CD4-positive, alpha-beta T cell treated with Interleukin-10 for 1 hour (primary cell): ENCODE measurements at places on chromosomes 12 and 14.
A peak's percentile ranks its signal among the peaks of the same experiment; 100 is the strongest.

- no peak for DNase-seq
These were observed 439 bp downstream of the GOLGA5 start for GRCh38 chr14:92794547-92794941.

DNA sequence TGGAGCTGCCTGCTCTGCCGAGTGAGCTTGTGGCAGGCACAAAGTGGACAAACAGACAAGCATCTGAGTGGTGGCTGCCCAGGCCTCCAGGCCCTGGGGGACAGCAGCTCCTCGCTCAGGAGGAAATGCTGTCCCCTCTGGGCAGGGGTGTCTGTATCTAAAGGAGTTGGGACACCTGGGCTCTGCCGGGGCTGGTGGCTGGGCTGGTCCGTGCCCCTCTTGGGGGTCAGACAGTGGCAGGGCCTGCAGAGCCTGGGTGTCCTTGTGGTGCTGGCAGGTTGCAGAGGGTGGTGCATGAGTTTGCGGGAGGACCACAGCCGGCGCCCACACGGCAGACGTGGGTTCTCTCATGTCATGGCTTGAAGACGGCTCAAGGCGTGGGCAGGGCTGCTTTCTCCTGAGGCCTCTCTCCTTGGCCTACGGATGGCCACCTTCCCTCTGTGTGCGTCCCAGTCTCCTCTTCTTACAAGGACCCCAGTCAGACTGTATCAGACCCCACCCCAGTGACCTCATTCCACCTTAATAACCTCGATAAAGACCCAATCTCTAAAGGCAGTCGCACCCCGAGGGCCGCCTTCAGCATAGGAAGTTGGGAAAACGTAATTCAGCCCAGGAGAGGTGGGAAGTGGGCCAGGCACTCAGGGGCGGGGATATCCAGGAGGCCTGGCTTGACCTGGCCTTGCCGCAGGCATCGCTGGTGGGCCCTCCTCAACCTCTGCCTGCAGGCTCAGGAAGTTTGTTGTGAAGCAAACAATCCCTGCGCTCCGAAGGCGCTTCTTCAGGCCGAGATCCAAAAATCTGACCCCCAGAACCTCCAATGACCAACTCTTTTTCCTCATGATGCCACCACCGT, 110.0 kb downstream of the KIF26A start:
- no peak for DNase-seq

DNA sequence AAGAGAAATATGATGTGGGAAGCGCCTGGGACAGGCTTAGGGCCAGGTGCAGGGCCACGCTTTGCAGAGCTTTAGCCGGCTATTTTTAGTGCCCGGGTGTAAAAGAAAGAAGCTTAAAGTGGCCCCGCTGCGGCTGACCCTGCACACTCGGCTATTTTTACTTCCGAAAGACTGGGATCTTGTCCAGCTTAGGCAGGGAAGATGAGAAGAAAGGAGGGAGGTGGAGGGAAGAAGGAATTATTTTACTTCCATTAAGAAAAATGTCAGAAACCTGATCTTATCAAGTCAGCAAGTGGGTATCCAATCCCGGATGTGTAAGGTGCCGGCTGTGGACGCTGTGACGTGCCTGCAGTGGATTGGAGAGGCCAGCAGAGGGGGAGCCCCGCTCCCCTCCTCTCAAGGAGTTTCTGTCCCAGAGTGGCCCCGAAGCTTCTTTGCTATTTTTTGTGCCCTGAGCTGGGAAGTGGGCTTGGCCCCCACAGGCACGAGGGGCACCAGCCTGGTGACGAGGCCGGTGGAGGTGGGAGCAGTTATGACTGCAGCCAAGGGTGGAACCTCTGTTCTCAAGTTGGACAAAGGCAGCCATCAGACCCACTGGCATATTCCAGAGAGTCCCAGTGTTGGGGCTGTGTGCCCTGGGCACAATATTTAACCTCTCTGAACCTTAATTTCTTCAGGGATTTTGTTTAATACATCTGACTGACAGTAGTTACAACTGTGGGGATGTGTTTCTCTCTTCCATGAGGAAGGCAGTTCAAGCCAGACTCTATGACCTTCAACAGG, 97.7 kb downstream of the ESRRB start:
- DNase-seq, result no peak

- peak; percentile 43 for DNase-seq
These were observed 2.6 kb upstream of the WNT10B start for GRCh38 chr12:48973941-48974673.

GRCh38 chr12:52126050-52126604, 46.6 kb downstream of the SMIM41 start:
- DNase-seq, result no peak

DNA sequence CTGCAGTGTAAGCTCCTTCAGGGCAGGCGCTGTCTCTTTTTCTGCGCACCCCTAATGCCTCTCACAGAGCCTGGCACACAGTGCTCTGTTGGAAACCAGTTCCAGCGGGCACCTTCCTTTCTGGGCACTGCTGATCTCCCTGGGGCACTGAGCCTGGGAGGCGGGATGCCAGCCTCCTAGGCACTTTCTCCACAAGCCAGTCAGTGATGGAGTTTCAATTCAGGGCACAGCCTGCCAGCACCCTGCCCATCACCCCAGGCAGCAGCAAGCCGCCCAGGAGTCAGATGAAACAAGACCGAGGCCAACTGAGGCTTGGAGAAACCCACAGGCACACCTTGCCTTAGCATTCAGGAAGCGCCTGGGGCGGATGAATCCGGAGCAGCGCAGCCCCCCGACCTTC, 5.7 kb upstream of the CTDSP2 start:
- no peak for DNase-seq

DNA sequence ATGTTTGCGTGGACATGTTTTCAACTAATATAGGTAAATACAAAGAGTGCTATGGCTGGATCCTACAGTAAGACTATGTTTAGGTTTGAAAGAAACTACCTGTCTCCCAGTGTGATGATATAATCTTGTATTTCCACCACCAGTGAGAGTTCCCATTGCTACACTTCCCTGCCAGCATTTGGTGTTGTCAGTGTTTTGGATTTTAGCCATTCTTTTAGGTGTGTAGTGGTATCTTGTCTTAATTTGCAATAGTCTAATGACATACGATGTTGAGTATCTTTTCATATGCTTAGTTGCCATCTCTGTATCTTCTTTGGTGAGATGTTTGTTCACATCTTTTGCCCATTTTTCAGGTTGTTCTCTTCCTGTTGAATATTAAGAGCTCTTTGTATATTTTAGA, 103.5 kb downstream of the RALGAPA1 start:
- no peak for DNase-seq

- no peak for DNase-seq
These were observed 26.8 kb downstream of the GNPTAB start for GRCh38 chr12:101803978-101804377.

GRCh38 chr14:95300002-95300696, 19.6 kb downstream of the CLMN start:
- DNase-seq, result no peak

DNA sequence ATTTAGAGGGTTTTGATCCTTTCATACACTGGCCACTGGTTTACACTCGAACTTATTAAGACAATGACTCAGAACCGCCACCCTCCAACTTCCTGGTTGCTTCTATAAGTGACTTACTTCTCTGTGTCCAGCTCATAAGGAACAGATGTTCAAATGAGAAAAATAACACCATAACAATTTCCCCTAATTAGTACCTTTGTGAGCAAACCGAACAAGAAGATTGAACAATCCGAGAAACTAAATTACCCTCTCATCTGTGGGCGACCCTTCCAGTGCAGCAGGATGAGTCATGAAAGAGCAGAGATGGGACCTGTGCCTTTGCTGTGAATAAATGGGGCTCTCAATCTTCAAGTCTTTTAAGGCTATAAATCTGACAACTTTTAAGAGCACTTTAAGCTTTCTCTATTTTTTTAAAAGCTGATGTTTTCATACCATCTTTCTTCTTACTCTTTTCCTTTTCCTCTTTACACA, 146.8 kb upstream of the RASSF8 start:
- DNase-seq, result no peak

DNA sequence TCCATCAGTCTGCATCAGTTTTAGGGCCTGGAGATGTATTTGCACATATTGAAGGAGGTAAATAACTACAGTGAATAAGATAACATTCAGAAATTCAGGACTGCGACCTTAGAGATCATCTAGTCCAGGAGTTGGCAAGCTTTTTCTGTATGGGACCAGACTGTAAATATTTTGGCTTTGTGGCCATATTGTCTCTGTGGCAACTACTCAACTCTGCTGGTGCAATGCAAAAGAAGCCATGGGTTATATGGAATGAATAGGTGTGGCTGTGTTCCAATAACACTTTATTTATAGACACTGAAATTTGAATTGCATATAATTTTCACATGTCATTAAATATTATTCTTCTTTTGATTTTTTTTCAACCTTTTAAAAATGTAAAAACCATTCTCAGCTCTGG, 156.6 kb downstream of the METTL25 start:
- DNase-seq, result no peak

- no peak for DNase-seq
These were observed 70.7 kb downstream of the PPHLN1 start for GRCh38 chr12:42396473-42397259.

GRCh38 chr12:120093592-120094355, 22.8 kb downstream of the RAB35 start:
- no peak for DNase-seq

- peak; percentile 75 for DNase-seq
These were observed 58.7 kb upstream of the GZMB start for GRCh38 chr14:24692382-24693352.
